ENCODE measurements at places on chromosomes 6 and 20.

DNA sequence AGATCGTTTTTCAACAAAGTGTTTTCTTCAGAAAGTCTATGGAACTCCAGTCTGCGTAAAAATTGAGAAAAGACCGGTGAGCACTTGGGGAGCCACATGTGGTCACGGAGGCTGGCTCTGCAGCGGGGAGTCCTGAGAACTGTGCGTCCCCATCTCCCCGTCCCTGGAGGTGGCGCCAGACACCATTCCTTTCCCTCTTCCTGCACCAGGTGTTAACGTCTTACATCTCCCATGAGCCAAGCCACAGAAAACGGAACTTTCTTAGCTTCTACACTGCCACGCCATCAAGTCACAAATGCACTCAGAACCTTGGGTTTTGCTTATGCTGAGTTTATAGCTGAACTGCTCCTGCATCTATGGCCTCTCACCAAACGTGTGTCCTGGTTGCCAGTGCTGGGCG, 62.6 kb downstream of the GINS1 start:
- DNase-seq, result peak; percentile 3

GRCh38 chr6:37826188-37826587, 6.7 kb downstream of the ZFAND3 start:
- no peak for DNase-seq

DNA sequence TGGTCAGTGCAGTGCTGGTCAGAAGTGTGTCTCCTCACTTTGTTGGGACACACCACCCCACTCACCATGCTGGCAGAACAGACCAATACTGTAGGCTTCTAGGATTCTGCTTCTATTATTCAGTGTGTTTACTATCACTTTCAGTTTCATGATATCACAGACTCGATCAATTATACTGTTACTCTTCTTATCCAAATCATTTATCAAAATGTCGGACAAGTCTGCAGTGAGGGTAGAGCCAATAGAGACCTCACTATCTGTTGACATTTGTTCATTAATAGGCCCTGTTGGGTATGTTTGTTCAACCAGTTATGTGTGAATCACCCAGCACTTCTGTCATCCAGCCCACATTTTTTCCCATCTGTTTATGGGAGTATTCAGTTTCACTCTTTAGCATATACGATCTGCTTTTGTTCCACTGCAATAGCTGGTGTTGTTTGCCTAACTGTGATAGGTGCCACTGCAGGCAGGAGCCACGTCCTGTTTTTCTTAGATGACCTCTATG, 140.1 kb downstream of the NRN1 start:
- no peak for DNase-seq

DNA sequence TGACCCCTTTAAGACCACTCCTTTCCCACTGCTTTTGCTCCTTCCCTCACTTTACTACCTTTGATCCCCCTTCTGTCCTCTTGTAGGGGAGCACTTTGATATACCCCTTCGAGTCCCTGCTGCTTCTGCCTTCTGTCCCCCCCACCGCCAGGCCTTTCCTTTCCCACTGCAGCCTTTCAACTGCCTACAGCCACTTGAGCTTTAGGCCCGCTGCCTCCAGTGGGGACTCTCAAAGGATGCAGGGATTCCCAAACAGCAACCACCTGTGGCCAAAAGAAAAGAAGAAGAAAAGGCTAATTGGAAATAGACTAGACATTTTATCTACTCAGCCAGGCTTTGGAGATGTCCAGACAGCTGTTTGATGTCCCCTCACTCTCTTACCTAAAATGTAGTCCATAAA, 77.0 kb upstream of the DTNBP1 start:
- DNase-seq, result no peak

DNA sequence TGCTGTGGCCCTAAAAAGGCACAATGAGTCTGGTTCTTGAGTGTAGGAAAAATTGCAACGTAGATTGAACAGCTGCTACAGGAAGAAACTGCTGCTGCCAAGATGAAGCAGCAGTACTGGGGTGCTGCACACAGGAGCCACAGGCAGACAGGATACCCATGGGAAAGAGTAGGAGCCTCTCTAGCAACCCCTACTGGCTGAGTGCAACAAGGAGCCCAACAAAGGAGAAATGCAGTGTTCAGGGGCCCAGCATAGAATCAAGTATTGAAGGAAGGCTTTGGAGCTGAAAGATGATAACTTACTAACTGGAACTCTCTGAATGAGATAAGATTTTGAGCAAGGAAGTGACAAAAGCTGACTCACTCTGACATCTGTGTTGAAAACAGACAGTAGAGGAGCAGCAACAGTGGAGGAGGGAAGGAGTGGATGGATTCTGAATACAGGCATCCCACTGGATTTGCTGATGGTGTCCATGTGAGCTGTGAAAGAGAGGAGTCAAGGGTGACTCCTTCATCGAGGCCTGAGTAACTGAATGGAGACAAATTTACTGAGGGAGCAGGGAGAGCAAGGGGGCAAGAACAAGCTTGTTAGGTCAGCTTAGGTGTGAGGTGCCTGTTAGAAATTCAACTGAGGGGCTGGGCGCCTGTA, 534.7 kb upstream of the JARID2 start:
- no peak for DNase-seq

- DNase-seq, result no peak
Observed at GRCh38 chr6:163808231-163808630, 393.7 kb downstream of the QKI start.

GRCh38 chr20:50813101-50813643, 18.3 kb downstream of the BCAS4 start:
- DNase-seq, result no peak

GRCh38 chr6:47079638-47080037, 37.5 kb upstream of the ADGRF1 start:
- no peak for DNase-seq

GRCh38 chr20:49519777-49520359, 37.4 kb upstream of the KCNB1 start:
- no peak for DNase-seq

DNA sequence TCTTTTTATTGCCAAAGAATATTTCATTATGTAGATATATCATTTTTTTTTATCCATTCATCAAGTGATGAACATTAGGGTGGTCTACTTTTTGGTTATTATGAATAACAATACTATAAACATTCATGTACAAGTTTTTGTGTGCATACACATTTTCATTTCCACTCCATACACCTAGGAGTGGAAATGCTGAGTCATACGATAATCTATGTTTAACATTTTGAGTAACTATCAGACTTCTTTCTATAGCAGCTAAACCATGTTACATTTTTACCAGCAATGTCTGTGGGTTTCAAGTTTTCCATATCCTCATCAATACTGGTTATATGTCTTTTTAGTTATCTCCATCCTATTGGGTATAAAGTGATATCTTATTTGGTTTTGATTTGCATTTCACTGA, 65.7 kb downstream of the PRSS35 start:
- no peak for DNase-seq

DNA sequence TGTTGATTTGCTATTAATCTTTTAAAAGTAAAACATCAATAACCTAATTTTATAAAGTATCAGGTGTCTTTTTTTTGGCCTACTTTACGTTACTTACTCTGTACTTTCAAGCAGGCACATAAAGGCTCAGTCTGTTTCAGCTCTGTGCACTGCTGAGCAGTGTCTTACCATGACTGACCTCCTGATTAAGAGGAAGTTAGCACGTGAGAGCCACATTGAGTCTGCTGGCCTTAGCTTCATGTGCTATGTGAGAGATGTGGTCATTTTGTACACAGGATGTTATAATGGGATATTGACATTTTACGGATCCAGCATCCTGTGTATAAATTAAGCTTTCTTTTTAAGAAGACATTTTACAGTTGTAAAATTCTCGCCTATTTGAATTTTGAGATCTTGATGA, 31.9 kb downstream of the ARID1B start:
- DNase-seq, result no peak

- DNase-seq, result no peak
Observed at GRCh38 chr20:2178318-2179232, 76.9 kb downstream of the STK35 start.

- no peak for DNase-seq
Observed at GRCh38 chr6:2547355-2547754, 203.4 kb downstream of the MYLK4 start.

GRCh38 chr20:8402798-8403197, 270.7 kb downstream of the PLCB1 start:
- DNase-seq, result no peak

DNA sequence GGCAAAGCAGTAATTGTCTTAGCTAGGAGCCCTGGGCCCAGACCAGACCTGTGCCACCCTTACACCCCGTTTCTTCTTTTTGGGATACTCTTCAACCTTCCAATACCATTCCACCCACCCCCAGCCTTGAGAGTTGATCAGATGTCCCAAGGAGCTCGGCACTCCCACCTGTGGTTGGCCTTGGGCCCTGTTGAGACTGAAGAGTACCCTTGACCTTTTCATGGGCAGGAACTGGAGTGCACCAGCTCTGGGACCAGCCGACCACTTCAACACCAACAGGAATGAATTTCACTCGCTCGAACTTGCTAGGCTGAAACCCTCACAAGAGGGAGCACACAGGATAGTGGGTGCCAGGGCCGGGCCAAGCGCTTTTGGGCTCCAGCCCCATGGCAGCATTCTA, 273.6 kb downstream of the PHACTR1 start:
- DNase-seq, result no peak

DNA sequence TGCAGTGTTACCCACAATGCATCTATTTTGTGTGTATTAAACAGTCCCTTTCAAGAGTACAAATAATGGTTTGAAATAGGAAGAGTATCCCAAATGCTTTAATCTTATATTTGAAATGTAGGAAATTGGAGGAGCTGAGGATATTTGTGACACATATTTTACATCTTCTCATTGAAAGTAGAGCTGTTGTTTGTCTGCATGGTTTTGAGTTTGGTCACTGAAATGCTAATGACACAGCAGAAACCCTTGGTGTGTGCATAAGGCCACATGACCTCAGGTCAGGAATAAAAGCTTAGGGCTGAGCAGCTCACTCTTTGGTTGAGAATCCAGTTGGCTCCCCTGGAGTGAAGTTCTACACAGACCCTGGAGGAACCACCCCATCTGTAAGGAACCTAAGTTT, 49.8 kb downstream of the TPD52L1 start:
- DNase-seq, result no peak

DNA sequence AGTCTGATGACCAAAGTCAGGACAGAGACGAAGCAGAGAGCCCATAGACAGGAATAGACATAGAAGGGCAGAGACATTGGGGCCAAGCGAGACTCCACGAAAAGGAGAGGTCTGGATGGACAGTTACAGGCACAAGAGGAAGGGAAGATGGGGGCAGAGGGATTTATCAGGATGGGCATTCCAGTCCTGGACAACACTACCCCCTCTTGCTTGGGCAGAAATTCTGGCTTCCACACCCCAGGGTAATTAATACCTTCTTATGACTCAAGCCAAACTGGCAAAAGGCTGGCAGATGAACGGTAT, 82.2 kb upstream of the MAFB start:
- no peak for DNase-seq

- DNase-seq, result no peak
Observed at GRCh38 chr6:71333697-71334096, 45.1 kb downstream of the OGFRL1 start.

- no peak for DNase-seq
Observed at GRCh38 chr6:155378276-155378675, 64.0 kb upstream of the TFB1M start.

DNA sequence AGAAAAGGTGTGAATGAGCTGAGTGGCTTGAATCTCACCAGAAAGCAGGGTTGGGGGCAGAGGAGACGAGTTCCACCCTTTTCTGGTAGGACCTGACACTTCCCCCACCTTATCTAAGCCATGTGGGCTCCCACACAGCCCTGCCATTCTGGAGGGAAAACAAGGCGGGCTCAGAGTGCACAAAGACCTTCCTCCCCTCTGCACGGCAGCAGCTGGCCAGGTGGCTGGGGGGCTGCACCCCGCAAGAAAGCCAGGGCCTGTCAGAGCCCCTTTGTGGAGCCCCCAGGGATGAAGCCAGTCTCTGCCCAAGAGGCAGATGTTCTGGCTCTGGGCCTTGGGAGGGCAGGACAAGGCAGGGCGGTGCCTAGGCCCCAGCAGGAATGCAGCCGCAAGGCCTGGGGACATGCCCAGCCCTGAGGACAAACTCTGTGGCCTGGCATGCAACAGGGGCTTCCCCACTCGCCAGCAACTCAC, 48.4 kb upstream of the DSN1 start:
- no peak for DNase-seq

- no peak for DNase-seq
Observed at GRCh38 chr6:29671026-29671425, 9.9 kb downstream of the ZFP57 start.

- DNase-seq, result no peak
Observed at GRCh38 chr6:33710296-33711121, 991 bp downstream of the UQCC2 start.

DNA sequence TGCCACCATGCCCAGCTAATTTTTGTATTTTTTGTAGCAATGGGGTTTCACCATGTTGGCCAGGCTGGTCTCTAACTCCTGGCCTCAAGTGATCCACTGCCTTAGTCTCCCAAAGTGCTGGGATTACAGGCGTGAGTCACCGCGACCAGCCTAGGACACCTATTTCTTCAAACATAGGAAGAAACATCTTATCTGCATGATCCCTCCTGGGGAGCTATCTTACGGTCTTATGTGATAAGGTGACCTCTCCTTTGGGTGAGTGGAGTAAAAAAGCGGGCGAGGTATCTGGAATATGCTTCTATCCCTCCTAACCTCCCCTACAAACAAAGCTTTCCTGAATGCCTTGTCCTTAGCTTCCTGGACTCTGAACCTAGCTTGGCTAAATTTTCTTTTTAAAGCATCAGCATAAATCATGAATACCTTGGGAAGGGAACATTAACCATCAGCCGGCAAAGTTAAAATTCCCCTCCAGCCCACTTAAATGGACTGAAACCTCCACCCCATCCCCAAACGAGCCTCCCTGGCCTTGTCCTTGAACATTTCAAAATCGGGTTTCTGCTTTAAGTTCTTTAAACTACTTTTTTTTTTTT, 24.5 kb downstream of the RIPOR3 start:
- DNase-seq, result no peak

DNA sequence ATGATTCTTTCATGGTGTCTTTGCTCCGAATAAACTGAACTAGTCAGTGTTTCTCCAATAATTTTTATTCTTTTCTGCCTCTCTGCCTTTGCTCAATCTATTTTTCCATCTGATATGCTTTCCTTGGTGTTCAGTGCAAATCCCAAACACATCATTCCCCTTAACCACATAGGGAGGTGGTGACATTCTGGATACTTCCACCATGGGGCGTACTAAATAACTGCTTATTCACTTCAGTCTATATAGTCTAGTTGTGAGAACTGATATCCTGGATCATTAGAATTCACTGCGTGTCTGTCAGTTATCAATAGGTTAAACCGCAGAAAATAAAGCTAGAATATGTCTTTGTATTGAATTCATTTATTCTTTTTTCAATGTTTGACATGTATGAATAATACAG, 83.1 kb downstream of the KCNQ5 start:
- DNase-seq, result no peak

DNA sequence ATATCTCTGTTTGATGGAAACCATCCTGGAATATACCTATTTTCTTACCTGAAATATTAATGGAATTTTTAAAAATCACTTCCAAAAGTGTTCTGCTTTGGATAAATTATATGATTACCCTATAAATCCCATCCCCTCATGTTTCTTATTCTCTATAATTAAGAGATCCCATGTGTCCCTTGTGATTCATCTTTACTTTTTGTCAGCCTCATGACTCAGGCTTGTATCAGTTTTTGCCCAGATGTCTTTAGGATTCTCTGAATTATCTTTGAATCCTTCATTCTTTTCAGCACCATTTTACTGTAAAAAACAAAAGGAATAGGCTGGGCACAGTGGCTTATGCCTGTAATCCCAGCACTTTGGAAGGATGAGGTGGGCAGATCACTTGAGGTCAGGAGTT, 804.5 kb upstream of the CITED2 start:
- DNase-seq, result no peak

GRCh38 chr6:148595550-148595949, 151.3 kb upstream of the UST start:
- DNase-seq, result no peak

Data from activated T-cell treated with anti-CD3 and anti-CD28 coated beads for 4 hours (primary cell).